ENCODE measurements at places on chromosomes 12 and 14.

GRCh38 chr14:68306265-68306933, 486.5 kb downstream of the ZFP36L1 start:
- H3K27ac ChIP-seq: no peak overlapping the region
- H3K4me1 ChIP-seq: peaks cover 4% of the 10 kb centered on the region
- H3K4me3 ChIP-seq: no peak overlapping the region
- no peak for DNase-seq
- H3K36me3 ChIP-seq: peaks cover 8% of the 10 kb centered on the region
- H3K27me3 ChIP-seq: no peaks in the 10 kb centered on the region

DNA sequence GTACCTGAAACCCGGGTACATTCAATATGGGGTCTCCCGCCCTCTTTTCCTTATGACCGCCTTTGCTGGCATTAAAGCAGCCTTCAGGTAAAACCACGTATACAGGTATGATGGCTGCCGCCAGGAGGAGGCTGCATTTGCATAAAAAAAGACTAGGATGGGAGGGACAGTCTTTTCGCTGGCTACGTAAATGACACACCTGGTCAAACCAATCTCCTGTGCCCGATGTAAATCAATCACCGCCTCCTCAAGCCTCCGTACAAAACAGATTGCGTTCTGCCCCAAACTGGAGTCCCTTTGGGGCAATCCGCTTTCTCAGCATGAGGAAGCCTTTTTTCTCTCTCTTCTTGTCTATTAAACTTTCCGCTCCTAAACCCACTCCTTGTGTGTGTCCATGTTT, 8.1 kb upstream of the ALDH1L2 start:
- H3K4me3 ChIP-seq: no peak overlapping the region
- H3K4me1 ChIP-seq: no peaks in the 10 kb centered on the region
- DNase-seq: no peak

- no peak overlapping the region for H3K4me3 ChIP-seq
- no peak overlapping the region for H3K27ac ChIP-seq
- H3K27me3 ChIP-seq: no peaks in the 10 kb centered on the region
- H3K36me3 ChIP-seq: no peaks in the 10 kb centered on the region
- DNase-seq: no peak
These were observed 155.9 kb downstream of the ESRRB start for GRCh38 chr14:76531821-76532318.

- peaks cover 39% of the 10 kb centered on the region for H3K4me1 ChIP-seq
- DNase-seq: no peak
These were observed 2.4 kb downstream of the FOS start for GRCh38 chr14:75280831-75281653.

- H3K27me3 ChIP-seq: peaks cover 19% of the 10 kb centered on the region
- H3K27ac ChIP-seq: no peak overlapping the region
- peaks cover 2% of the 10 kb centered on the region for H3K36me3 ChIP-seq
- no peaks in the 10 kb centered on the region for H3K4me1 ChIP-seq
- H3K4me3 ChIP-seq: no peak overlapping the region
- DNase-seq: no peak
These were observed 4.7 kb upstream of the SLC2A14 start for GRCh38 chr12:7877420-7877819.

Measured in activated T-helper 1 cell treated with anti-CD3 and anti-CD28 coated beads, Interleukin-12 subunit alpha, Interleukin-12 subunit beta, Interleukin-2, Interleukin-4 antibody, amounts not matched to agents 30 ng/mL and 10 ng/mL and 1 ng/mL, durations not matched to agents 14 hours and 24 hours and 36 hours (primary cell).